ENCODE measurements at places on chromosomes 3 and 15.

DNA sequence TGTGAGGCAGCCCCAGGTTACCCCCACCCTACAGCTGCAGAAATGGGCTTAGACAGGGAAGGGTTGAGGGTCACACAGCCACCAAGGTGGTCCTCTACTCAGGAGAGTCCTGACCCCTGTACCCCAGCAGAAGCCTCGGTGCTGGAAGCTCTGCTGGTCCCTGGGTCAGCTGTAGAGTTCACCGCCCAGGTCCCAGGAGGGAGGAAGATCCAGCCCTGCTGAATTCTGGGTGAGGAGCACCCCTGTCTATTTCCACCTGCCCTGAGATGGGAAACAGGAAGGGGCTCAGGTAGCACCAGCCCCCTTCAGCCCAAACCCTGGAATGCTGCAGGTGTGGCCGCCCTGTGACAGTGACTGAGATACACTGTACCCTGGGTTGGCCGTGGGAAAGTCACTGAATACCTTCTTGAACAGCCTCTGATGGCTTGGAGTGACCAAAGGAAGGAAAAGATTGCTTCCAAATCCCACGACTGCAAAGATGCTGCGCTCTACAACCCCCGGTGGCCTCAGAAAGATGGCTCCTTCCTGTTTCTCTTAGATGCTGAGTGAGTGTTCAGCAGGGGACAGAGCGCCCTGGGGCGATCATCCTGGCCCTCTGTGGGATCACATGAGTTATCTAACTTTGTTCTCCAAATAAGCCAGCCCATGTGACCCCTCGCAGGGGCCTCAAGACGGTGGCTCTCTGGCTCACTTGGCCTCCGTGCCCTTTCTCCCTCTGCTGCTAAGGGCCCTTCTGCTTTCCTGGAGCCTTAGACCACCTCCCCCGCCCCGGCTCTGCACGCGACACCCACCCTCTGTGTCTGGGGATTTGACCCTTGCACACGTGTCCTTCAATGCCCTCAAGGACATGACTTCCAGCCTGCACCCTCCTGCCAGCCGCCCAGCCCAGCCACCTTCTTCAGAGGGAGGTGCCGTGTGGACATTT, 141.9 kb downstream of the NSMCE3 start:
- DNase-seq = no peak

DNA sequence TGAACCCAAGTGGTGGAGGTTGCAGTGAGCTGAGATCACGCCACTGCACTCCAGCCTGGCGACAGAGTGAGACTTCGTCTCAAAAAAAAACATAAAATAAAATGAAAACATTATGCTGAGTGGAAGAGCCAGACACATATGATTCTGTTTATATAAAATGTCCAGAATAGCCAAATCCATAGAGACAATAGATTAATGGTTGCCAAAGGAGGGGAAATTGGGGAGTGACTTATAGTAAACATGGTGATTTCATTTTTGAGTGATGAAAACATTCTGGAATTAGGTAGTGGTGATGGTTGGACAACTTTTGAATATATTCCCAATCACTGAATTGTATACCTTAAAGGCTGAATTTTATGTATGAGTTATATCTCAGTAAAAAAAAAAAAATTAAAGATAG, 172.0 kb upstream of the BFSP2 start:
- DNase-seq = no peak

DNA sequence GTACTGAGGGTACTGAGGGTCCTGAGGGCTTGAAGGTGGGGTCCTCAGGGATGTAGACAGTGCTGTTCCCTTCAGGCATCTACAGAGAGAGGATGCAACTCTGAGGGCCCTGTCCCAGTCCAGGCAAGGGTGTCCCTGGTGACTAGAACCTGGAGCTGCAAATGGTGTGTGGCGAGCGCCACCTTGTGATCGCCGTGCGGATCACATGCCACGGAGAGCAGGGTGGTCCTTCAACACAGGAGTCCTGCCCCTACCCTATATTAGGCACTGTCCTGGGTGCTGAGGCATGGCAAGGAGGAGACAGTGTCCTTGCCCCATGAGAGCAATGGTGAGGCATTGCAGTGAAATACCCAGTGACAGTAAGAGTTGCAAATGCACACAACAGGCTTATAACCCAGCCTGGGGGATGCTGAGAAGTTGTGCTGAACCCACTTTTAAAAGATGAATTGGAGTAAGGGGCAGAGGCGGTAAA, 23.6 kb downstream of the RHCG start:
- peak; percentile 68 for DNase-seq

DNA sequence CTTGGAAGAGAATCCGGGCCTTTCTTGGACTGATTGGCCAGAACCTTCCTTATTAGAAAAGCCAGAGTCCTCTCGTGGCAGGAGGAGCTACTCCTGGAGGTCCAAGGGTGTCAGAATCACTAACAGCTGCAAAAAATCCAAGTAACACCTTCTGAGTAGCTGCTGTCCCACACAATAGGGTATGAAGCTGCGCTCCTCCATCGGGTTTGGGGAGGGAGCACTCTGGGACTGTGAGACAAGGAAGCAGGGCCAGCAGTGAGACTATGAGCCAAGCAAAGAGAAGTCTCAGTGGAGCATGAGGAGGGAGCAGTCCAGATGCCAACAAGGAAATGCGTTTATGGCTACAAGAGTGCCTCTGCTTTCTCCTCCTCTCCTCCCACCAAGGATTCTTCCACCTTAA, 21.7 kb downstream of the SEMA3G start:
- DNase-seq = no peak

DNA sequence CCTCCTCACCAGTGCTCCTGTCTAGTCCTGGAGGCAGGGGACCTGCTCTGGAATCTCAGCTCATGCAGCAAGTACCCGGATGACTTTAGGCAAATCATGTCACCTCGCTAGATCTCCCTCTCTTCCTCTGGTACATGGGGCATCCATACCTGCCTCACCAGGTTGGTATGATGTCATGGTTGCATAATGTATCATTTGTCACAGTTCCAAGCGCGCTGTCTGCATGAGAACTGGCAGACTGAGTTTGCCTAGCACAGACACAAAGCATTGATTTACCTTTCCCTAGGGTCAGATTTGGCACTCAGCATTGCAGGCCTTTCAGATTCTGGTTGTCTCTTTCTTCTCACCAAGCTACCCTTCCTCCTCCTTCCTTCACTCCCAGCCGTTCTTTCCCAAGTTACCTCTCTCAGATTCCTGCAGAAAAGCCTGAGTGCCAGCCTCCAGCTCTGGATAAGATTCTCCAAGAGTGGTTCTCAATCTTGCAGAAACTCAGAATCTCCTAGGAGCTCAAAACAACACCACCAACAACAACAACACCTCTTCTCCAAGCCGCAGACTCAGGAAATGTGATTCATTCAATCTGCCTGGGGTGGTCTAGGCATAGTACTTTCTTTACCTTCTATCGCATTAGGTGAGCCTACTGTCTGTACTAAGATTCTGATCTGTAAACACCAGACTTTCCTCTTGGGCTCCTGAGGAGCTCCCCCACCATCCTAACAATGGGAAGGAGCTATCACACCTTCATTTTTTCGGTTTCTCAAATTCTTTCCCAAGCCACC, 29.5 kb downstream of the FAM43A start:
- DNase-seq = no peak

DNA sequence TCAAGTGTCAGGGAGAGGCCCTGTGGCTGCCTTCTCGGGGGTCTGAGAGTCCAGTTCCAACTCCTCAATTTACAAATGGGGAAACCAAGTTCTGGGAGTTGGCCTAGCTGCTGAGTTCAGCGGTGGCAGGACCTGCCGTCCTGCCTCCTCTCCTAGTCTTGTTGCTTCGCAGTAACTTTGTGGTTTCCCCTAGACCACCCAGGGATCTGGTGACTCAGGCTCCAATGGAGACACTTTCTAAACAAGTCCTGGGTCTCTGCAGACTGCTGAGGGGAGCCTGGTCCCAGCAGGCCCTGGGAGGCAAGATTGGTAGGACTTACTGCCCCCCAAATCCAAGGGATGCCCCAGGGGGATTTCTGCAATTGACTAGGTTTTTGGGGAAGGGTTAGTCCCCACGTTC, 83.6 kb downstream of the SMAD6 start:
- no peak for DNase-seq

DNA sequence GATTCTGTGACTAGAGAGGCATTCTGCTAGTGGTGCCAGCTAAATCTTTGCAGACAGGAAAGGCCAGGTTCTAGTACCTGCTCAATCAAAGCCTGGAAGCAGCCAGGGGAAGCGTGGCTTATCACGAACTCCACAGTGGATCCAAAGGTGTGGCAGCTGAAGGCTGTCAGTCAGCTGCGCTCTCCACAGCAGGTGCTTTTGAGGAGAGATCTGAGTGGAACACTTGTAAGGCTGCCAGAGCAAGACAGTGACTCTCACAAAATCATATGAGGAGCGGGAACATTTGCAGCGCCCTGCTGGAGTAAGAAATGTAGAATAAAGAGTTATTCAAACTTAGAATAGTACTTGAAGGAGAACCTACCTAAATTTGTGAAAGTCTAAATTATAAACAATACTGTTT, 5.0 kb upstream of the DPH6 start:
- DNase-seq = no peak

GRCh38 chr3:69865925-69866679, 126.8 kb downstream of the MITF start:
- DNase-seq = no peak

DNA sequence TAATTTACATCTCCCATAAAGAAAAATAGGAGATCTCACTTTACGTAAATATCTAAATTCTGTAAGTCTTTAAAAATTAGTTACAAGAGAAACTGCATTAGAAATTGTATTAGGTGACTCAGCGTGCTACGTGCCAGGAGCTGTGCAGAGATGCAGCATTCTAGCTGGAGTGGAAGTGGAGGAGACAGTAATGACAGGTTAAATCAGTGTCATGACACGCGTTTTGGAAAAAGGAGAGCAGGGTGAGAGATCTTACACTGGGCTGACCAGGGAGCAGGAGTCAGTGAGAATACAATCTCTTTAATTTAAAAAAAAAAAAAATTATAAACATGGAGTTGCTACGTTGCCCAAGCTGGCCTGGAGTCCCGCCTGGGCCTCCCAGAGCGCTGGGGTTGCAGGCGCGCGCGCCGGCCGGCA, 635 bp downstream of the TUBGCP5 start:
- no peak for DNase-seq

- DNase-seq = peak; percentile 59
Measured at GRCh38 chr3:150761831-150762661, 923 bp downstream of the SIAH2 start.

GRCh38 chr3:45592830-45593707, 1.5 kb upstream of the LIMD1 start:
- DNase-seq = peak; percentile 94
